ENCODE measurements at places on chromosomes 11 and 22.

DNA sequence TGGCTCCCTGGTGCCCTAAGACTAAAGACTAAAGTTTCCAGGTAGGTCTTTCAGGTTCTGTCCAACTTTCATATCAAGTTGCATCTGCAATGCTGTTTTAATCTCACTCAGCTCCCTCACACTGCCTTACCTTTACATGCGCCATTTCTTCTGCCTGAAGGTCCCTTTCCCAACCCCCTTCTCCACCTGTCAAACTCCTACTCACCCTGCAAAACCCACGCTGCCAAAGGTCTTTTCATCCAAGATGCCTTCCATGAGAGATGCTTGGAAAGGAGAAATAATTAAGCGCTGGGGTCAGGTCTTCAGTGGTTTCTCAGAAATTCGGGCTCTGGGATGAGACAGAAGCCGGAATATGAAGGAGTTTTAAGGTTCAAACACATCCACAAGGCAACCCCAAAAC lies 95.1 kb downstream of the MN1 start:
- DNase-seq, result no peak

DNA sequence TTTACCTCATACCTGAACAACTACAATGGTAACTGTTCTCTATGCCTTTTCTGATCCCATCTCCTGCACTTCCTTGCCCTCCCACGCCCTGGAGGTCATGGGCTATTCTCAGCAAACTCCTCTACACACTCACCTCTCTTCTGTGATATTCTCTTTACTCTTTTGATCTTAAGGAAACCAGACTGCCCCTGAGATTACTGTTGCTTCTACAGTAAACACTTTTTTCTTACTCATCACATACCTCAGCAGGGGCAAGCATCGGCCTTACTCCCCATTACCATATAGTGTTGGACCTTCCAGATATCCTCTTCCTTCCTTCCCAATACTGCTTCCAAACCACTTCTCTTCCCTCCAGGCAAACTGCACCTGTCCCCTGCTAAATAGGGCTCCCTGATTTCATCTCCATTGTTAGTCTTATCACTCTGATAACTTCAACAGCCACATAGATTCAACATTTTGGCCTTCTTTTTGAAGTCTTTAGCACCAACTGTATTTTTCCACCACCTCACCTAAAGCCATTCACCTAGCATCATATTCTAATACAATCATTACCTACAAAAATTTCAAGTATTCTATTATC lies 141.2 kb downstream of the RBFOX2 start:
- DNase-seq, result no peak

DNA sequence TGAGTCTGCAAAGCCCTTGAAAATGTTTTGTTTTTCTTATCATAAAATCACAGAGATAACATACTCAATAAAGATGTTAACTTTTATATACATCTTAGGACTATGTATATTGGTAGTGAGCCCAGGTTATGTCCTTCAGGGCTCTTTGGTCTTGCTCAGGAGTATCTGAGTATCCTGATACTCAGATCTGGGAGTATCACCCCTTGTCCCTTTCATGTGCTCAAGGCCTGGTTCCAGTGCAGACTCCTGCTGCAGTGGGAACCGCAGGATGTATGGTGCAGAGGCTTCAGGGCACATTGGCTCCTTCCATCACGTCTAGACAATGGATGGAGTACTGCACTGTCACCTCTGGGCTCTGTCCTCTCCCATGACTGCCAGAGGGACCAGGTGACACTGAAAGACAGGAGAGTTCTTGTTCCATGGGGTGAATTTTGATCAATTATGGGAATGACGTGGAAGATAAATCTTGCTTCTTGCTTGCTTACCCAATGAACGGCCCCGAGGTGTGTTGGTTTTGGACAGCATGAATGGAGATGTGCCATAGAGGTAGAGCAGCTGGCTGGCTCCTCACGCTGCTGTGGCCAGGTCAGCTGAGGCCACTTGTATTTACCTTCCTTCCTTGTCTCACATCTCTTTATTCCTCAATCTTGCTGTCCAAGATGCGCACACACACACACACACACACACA lies 215.5 kb downstream of the ARHGAP42 start:
- DNase-seq, result no peak

DNA sequence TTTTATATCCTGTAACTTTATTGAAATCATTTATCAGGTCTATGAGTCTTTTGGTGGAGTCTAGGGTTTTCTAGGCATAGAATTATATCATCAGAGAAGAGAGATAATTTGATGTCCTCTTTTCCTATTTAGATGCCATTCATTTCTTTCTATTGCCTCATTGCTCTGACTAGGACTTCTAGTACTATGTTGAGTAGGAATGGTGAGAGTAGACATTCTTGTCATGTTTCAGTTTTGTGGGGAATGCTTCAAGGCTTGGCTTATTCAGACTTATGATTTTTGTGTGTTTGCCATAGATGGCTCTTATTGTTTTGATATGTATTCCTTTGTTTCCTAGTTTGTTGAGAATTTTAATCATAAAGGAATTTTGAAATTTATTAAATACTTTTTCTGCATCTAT lies 1078.3 kb downstream of the FAM181B start:
- DNase-seq, result no peak

DNA sequence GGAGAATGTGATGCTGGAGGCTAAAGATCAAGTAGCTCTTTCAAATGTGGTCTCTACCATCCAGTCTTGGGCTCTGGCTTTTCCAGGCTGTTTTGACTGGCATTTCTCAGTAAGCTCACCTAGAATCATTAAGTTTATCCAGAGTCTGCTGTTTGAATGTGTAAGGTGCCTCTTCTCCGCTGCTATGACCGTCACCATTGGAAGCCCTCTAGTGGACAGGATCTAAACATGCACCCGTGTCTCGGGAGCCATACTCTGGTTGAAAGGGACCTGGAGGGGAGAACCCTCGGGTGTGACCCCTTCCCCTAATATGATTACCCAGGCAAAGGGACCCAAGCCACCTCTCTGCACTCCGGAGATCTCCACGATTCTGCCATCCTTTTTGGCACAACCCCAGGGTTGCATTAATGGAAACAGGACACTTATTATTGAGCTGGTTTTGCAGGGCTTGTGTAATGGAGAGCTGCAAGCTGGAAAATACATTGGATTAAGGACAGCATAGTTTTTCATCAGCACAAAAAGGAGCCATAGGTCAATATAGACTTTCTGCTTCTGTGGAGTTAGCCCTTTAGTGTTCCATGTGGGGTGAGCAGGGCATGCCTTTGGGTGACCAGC lies 191.0 kb upstream of the LARGE1 start:
- DNase-seq, result peak; percentile 8

- DNase-seq, result no peak
Measured at GRCh38 chr11:117191680-117192400, 7.3 kb upstream of the TAGLN start.

GRCh38 chr11:11985016-11985715 lies 23.3 kb downstream of the DKK3 start:
- peak; percentile 81 for DNase-seq

DNA sequence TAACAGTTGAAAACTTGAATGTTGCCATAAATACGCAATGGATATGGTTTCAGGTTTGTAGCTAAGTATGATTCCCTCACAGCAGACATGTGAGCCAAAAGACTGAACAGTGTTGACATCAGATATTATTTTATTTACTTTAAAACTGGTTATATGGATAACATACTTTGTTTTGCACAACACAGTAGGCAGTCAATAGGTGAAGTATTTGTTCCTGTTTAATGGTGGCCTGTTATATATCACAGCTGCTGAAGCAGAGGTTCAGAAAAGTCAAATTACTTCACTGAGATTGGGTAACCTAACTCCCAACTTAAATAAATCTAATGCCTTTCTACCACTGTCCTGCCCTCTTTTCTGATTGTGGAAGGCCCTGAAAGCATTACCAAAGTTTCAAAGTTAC lies 44.6 kb downstream of the YAP1 start:
- no peak for DNase-seq

- DNase-seq, result peak; percentile 96
Measured at GRCh38 chr11:19715373-19715772, 2.7 kb downstream of the NAV2 start.

- no peak for DNase-seq
Measured at GRCh38 chr11:118666371-118666770, 13.1 kb downstream of the TREH start.

GRCh38 chr11:93747122-93747521 lies 5.7 kb downstream of the C11orf54 start:
- no peak for DNase-seq

DNA sequence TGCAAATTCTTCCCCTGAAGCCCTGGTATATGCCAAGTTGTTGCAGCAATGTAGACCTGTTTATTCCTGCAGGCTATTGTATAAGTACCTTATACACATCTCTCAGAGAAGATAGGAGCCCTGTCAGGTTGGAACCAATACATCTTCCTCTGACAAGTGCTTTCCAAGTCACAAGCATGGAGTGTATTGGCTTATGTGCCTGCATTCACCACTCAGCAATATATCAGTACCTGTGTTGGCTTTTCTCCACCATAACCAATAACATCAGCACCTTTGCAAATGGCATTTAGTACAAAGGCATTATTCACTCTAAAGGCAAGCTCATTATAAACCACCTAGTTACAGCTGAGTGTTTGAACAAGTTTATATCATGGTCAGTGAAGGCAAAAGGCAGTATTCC lies 611.7 kb upstream of the CNTN5 start:
- DNase-seq, result no peak

DNA sequence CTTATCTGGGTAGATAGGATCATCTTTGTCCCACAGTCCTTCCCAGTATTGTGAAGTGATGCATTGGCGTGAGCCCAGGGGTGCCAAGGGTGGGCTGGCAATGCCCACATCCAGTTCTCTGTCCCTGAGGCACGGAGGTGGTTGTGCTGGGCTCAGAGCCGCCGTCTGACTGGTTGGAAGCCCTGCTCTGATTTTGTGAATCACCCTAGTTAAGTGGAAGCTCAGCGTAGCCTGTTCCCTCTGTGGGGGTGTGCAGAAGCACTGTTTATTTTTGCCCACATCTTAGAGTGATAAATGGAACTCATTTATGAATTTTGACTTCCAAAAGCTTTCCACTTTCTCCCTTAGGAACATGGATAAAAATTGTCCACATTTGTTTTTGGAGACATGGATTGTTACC lies 13.6 kb downstream of the BCR start:
- DNase-seq, result peak; percentile 42

DNA sequence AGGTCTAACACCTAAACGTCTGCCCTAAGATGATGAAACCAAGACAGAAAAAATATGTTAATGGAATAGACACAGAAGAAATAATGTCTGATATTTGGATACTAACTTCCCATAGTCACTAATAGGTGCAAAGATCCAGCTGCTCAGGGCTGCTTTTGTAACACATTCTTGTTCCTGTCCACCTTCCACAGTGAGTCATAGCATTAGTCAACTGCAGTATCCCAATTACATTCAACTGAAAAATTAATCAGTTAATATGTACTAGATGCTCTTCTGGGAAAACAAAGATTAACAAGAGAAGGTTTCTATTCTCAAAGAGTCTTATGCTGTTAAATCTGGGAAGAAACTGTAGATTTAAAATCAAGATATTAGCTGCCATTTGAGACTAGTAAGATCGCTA lies 47.6 kb downstream of the HEPHL1 start:
- DNase-seq, result peak; percentile 14

GRCh38 chr11:58024601-58025091 lies 965 bp downstream of the OR9Q1 start:
- DNase-seq, result peak; percentile 56

DNA sequence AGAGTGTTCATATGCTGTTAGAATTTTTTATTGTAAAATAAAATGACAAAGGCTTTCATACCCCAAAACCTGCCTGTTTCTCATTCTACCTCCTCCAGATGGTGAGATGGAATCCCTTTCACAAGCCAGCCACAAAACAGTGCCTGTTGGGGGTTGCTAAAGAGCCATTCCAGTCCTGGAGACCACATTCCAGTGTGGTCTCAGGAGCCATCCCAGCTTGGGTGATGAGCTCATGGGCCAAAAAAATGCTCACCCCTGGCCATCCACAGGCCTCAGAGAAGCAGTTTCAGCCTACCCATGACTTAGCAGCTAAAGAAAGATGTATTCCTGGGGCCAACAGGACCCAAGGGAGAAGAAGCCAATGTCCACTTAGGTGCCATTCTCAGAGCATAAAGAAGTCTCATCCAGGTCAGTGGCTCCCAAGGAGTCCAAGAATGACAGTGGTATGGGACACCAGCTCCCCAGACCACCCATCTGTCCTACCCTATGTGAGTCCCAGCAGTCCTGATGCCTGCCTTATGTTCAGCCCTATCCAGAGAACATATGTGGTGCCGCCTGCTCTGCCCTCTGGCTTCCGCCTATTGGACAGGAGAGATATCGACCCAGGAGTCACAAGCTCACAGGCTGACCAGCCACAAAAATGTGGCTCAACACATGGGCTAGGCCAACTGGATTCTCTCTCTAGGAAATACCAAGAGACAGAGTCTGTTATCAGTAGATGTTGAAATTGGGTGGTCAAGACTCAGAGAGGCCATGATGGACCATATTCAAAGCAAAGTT lies 26.4 kb downstream of the C11orf91 start:
- DNase-seq, result peak; percentile 75

- DNase-seq, result peak; percentile 51
Measured at GRCh38 chr22:46060292-46061123, 83.5 kb upstream of the WNT7B start.

- peak; percentile 2 for DNase-seq
Measured at GRCh38 chr11:116312570-116313391, 460.0 kb downstream of the BUD13 start.

GRCh38 chr11:33622186-33622585 lies 78.4 kb downstream of the C11orf91 start:
- DNase-seq, result peak; percentile 79

DNA sequence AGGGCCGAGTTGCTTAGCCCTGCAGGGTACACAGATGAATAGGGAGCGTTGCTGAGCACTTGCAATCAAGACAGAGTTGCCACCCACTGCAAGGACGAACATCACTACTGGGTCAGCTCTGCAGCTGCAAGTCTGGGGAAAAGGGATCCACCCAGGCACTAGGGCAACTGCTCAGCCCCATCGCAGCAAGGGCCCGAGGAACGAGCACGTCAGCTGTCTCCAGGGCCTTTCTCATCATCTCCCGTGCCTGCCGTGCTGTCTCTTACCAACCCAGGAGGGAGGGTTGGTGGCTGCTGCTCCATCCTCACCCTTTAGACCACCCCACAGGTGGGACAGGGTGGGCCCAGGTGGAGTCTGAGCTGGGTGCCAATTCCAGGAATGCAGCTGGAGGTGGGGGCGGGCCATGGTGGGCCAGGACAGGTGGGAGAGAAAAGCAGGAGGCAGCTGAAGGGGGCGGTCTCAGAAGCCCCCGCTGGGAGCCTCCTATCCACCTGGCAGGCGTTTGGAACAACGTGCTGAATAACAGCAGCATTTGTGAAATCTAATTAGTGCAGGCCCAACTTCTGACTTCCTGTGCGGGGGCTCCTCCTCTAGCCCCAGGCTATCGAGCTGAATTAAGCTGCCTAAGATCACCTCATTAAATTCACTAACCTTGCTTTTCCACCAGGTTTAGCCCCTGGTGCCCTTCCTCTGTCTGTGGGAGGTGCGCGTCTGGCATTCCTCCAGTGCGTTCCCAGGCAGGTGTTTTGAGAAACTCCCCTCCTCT lies 252.5 kb downstream of the ST3GAL4 start:
- no peak for DNase-seq

DNA sequence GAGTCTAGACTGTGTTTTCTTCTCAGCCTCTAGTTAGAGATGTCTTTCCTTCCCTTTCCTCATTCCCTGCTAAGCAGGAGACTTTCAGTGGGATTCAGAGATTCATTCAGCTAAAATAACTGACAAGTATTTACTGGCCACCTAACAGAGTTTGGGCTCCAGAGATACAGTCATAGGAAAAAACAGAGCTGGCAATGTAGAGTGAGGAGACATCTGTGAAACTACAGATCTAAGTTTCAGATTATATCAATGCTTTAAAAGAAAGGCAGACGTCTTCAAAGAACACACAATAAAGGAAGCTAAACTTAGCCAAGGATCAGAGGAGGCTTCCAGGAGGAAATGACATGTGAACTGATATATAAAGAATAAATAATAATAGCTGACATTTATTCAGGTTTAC lies 355.6 kb upstream of the DDI1 start:
- DNase-seq, result no peak
